Psoas muscle (tissue), 8 donors: ENCODE measurements at places on chromosomes 3 and 15. TPM values are rescaled to one million over a fixed set of nuclear protein-coding genes. Genes with fewer than 3 reads are reported as not detected.

- no peak for DNase-seq
Measured at GRCh38 chr3:124261306-124261705, 269.4 kb upstream of the ROPN1 start.

Gene SOX14
- not detected for polyA plus RNA-seq

GRCh38 chr3:60770532-60770931 lies 480.7 kb downstream of the FHIT start:
- no peak for DNase-seq

Gene LMLN
- polyA plus RNA-seq, result 1.5 TPM

- peak; percentile 42 for DNase-seq
Measured at GRCh38 chr3:15241341-15241740, 35.3 kb downstream of the CAPN7 start.
